ENCODE measurements at places on chromosomes 16 and 17.

DNA sequence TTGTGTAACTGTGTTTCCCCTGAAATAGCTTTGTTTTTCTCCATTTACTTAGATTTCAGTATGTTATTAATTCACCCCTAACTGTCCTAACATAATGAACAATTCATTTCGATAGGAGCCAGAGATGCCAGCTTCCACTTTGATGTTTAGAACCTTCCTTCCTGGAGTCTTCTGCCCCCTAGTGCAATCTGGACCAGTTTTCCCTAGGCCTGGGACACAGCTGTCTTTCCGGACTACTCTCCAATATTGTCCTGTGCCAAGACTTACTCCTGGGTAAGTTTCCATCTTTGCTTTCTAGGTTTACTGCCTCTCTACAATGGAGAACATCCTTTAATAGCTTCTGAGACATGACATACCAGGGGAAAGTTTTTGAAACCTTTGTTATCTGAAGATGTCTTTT, 12.8 kb downstream of the RECQL5 start:
- DNase-seq = no peak

DNA sequence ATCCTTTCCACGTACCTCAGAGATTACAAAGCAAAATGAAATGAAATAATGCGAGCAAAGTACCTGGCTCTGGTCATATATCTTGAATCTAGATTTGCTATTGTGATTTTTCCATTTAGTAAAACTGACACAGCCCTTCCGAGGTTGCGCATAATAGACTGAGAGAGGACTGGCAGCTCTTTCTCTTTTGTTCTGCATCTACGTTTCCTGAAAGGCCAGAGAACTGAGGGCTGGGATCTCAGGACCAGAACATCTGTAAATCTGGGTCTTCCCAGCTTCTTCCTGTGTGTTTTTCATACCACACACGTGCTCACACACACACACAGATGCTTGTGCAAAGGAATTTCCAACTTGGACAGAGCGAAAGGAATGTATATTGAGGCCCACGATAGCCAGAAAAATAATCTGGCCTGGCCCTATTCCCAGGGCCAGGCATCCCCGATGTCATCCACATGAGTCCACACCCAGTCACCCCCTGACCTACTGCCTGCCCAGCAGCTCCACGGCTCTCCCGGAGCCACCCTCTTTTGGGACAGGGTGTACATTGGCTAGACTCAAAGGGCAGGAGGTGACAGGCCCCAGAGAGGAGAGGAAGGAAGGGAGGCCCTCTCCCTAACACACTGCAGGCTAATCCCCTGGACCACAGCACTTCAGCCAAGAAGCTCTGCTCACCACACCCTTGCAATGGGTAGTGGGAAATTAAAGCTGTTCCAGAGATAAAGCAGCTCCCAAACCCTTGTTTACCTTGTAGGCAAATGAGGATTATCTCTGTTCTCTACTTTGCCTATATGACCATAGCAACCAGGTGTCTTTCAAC, 41.8 kb downstream of the NOL11 start:
- DNase-seq = no peak

GRCh38 chr16:354971-355461, 2.5 kb upstream of the AXIN1 start:
- DNase-seq = no peak

DNA sequence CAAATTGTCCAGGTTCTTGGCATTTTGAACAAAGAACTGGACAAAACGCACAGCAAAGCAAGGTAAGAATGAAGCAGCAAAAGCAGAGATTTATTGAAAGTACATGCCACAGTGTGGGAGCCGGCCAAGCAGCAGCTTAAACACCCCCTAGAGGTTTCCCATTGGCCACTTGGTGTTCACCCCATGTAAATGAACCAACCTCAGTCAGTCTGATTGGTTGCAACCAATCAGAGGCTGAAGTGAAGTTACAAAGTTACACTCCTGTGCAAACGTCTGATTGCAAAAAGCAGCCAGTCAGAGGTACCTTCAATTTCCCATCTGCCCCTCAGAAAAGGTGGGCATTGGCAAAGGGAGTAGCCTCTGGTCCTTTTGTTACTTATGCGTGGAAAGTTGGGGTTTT, 8.8 kb upstream of the ZNF263 start:
- DNase-seq = no peak

- DNase-seq = no peak
Observed at GRCh38 chr17:7176107-7176840, 2.9 kb downstream of the ASGR1 start.

DNA sequence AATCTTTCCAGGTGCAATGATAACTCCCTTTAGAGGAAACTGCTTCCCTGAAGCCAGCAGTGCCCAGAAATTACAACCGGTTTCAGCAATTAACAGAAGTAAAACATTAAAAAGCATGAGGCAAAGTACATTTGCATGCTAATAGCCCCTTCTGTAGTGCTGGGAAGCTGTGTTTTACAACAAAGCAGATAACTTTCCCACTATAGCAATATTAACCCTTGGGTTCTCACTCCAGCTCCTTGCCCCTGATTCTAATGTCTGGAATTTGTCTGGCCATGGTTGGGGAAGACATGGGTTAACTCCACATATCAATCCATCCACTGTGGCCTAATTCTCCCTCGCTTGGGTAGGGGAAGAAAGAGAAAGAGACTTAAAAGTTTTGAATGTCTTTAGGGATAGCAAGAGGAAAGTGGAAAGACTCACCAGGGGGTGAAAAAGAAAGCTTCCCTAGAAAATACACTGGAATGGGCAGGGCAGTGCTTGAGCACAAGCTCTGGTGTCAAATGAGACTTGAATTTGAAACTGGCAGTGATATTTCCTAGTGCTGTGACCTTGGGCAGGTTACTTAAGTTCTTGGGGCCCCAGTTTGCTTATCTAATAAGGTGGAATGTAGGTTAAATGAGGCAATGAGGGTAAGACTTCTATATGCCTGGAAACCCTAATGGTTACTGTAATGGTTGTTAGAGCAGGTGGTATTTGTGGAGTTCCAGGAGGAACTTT, 102.0 kb downstream of the SOX9 start:
- no peak for DNase-seq

- peak; percentile 70 for DNase-seq
Observed at GRCh38 chr16:58025351-58026138, at the start of gene MMP15. TSS of gene MMP15 (plus strand) at chr16:58025754. CDS start at chr16:58026351, 597 bp downstream.

GRCh38 chr17:68585643-68586042, 15.5 kb downstream of the FAM20A start:
- no peak for DNase-seq

- DNase-seq = no peak
Observed at GRCh38 chr17:63082273-63082861, 116.3 kb downstream of the TANC2 start.

- DNase-seq = no peak
Observed at GRCh38 chr17:30309591-30309990, 17.8 kb upstream of the BLMH start.

- no peak for DNase-seq
Observed at GRCh38 chr17:32824334-32824733, 52.6 kb downstream of the MYO1D start.

DNA sequence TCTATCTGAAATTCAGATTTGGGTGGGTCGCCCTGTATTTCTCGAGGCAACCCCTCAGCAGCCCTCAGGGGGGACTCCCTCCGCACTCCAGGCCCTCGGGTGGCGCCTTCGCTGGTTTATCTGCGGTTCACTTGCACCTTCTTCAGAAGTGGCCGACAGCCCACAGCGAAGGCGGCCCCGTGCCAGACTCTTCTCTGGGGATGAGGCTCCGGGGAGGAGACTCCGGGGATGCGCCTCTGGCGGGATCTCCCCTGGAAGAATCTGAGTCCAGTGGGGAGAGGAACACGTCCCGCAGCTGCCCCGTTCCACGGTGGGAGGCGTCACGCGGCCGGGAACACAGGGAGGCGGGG, 63.9 kb upstream of the DNAJA2 start:
- no peak for DNase-seq

- DNase-seq = no peak
Observed at GRCh38 chr17:1124896-1125787, 54.6 kb downstream of the ABR start.

DNA sequence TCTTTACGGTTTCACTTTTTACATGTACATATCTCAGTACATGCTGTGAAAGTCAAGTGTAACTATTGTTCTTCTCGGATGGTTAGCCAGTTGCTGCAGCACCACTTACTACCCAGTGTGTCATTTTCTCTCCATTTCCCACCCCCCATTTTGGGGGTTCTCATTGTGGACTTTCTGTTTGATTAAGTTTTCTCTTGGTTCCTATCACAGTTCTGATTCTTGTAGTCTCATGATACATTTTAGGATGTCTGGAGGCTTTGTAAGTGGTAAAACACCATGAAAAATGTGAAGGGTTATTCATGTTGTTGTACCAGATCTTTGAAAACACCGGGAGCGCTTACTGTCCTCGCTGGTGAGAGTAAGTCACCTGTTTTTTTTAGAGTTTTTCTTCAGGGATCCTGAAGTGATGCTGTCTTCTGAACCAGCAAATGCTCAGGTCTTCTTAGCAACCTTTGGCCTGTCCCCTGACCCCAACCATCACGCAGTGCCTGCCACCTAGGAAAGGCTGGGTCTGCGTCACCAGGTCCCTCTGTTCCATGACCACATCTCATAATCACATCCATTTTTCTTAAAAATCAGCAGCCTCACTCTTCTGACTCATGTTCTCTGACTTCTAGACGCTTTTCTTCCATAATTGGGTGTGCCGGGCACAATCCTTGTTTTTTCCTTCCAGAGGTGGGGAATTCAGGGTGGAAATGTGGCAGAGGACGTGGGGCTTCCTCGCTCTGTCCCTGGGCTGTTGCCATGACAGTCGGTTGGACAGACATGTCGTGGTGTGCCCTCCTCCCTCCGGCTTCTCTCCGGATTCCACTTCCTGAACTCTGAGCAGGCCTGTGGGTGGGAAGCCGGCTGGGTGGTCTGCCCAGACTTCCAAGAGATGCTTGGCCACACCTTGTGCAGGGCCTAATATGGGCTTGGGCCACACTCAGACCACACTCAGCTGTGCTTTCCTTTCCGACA, 102.6 kb downstream of the NTN1 start:
- DNase-seq = no peak

GRCh38 chr17:44205962-44206824, 6.5 kb upstream of the ATXN7L3 start:
- no peak for DNase-seq
